Femur (tissue), 1 donor: ENCODE measurements at places on chromosomes 3 and 15.

GRCh38 chr15:66224946-66225345 is 28.6 kb downstream of the MEGF11 start:
- peak; percentile 46 for DNase-seq

GRCh38 chr15:60798821-60799220 is 319.9 kb upstream of the ICE2 start:
- no peak for DNase-seq

GRCh38 chr3:160486459-160486869 is 36.9 kb upstream of the TRIM59 start:
- no peak for DNase-seq

GRCh38 chr3:71573181-71573580 is 10.3 kb downstream of the FOXP1 start:
- no peak for DNase-seq
